Aorta (tissue), 5 donors: ENCODE measurements at places on chromosomes 11 and 22. TPM values are rescaled to one million over a fixed set of nuclear protein-coding genes. Genes with fewer than 3 reads are reported as not detected.

The FOLR2 gene
- 27.7 TPM for total RNA-seq

The CHRM1 gene
- total RNA-seq: not detected

The PRG3 gene
- total RNA-seq: not detected

The MYO7A gene
- total RNA-seq: 11.6 TPM

The TMPRSS4 gene
- 0.96 TPM for total RNA-seq

The OR5P2 gene
- not detected for total RNA-seq

The ANKRD49 gene
- 12.6 TPM for total RNA-seq

The MOV10L1 gene
- total RNA-seq: 3.2 TPM

The CNGA4 gene
- total RNA-seq: not detected

The KRTAP5-1 gene
- not detected for total RNA-seq

The SMDT1 gene
- total RNA-seq: 71.3 TPM

The PTPRCAP gene
- total RNA-seq: 2.9 TPM

The FOLR3 gene
- not detected for total RNA-seq

The ADORA2A gene
- total RNA-seq: 4.5 TPM

The WBP2NL gene
- 2.9 TPM for total RNA-seq

The CERK gene
- total RNA-seq: 38.1 TPM

The APOA1 gene
- not detected for total RNA-seq

The GVQW3 gene
- total RNA-seq: 3.7 TPM

DNA sequence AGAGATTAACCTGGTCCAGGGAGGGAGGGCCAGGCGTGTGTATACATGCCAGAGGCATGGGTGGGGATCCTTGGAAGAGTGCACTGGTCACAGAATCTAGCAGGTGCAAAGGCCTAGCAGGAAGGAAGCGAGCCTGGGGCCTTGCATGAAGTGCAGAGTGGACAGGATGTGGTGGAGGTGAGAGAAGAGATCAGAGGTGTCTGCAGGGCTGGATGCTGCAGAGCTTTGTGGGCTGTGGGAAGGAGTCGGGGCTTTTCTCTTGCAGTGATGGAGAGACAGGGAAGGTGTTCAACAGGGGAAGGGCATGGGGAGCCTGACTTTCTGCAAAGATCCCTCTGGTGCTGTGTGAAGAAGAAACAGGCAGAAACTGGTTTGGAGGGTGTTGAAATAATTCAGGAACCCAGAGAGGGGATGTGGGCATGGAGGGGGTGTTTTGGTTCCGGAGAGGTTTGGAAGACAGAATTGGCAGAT, 2.5 kb upstream of the TPST2 start:
- no peak for DNase-seq

DNA sequence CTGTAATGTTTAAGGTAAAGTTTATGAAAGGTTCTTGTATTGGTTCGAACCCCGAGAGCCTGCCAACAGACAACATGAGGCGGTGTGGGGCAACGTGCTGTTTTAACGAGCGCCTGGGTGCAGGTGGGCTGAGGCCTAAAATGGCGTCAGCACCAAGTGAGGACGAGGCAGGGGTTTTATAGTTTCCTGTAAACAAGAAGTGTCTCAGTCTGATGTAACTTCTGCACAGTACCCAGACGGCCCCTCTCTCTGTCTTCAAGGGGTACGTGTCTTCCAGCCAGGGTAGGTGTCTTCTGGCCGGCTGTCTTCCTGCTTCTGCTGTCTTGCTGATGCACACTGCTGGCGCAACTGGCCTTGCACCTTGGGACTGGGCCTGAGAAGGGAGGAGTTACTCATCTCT, 2.7 kb downstream of the PPFIBP2 start:
- no peak for DNase-seq

- no peak for DNase-seq
Observed at GRCh38 chr11:105490333-105490732, 119.5 kb upstream of the GRIA4 start.

- DNase-seq: peak; percentile 88
Observed at GRCh38 chr22:23256986-23257888, 76.9 kb downstream of the BCR start.

DNA sequence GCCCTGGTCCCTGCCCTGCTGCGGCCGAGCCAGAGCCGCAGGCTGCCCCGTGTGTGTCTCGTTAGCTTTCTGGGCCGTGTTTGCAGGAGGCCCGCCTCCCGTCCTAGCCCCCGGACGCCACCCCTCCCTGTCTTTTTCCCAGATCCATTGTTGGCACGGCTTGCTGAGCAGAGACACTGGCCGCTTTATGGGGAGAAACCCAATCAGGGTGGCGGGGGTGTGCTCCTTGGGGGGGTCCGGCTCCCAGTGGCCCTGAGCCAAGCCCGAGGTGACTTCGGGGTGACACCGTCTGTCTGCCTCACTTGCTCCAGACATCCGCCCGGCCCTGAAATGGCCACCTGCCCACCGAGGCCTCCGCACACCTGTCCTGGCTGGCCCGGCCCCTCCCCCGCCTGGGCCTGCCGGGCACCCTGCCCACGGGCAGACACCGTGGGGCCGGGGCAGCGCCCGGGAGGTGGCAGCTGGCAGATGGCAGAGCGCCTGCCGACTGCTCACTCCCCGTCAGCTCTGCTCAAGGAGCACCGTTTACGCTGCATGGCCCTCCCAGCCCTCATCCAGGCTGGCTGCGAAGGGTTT, 43.1 kb upstream of the PPARA start:
- DNase-seq: no peak

- no peak for DNase-seq
Observed at GRCh38 chr22:50143096-50143495, 27.4 kb upstream of the PANX2 start.

GRCh38 chr22:19974935-19975706, 33.5 kb upstream of the TXNRD2 start:
- DNase-seq: no peak

- no peak for DNase-seq
Observed at GRCh38 chr11:107594736-107595135, 3.8 kb downstream of the ELMOD1 start.

DNA sequence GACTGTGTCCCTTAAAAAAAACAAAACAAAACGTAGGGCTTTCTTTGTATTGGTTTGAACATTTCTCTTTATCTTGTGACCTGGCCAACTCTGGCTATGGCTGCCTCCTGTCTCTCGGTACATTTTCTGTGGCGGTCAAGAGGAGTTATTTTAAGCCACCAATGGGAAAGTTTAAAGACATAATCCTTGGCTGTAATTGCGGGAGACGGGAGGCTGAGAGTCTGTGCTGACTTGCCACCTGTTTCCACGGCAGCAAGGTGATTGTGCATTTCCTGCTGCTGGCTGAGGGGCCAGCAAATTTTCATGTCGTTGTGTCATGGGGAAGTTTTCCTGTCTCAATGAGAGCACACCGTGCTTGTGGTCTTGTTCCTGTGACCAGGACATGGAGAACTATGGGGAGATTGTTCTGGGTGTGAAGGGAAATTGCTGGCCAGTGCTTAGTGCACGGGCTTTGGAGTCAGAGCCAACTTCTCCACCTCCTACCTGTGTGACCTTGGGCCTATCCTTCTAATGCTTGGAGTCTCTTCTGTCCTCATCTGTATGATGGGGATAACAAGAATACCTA, 11.0 kb downstream of the PTPRJ start:
- no peak for DNase-seq

DNA sequence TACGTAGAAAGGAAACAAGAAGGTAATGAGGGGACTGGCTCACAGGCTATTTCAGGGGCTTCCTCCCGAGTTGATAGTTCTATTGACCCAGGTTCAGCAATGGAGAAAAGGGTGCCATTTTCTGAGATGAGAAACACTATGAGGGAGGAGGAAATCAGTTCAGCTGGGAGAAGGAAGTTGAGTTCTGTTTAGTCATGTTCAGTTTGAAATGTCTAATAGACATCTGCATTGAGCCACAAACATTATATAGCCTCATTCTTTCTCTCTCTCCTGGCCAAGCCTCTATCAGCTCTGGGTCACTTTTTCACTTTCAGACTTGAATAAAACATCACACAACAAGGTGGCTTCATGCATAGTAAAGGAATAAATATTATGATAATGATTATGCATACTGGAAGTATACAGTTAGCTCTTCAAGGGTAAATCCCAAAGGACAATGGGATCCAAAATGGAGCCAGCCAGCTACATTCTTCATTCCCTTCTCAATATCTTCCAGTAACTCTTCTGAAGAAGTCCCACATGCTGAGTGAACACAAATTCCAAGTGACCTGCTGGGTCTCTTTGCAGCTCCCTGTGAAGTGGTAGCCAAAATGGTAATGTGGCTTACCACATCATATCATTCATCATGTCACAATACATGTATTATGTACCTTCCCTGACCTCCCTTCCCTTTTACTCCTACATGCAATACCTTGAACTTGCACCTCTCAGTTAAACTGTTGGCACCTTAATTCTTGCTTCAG, 80.9 kb upstream of the CD44 start:
- no peak for DNase-seq

DNA sequence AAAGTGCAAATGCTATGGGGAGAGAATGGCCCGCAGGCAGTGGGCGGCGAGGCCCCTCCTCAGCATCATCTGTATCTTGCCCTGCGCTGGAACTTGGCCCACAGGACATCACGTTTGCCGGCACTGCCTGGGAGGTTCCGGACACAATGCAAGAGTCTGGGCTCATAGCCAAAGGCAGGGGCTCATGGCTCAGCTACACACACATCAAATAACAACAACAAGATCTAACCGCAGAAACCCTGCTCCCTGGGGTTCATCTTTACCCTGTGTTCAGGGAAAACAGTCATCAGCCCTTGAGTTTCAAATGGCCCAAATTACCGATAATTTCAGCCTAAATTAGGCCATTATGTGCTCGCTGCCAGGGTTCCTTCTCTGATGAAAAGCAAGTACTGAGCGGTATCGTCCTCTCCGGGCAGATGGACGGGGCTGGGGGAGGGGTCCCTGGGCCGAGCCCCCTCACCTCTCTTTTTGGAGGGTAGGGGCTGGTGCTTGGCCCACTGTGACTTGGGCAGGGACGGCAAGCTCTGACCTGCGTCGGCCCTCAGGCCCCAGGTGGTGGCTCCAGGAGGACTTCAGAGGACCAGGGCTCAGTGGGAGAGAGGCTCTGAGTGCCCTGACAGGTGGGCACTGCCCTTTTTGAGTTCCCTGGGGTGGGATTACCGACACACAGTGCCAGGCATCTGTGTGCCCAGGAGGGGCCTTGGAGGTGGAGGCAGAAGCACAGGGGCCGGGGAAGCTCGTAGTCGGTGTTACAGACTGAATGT, 25.0 kb upstream of the GAL start:
- peak; percentile 68 for DNase-seq

DNA sequence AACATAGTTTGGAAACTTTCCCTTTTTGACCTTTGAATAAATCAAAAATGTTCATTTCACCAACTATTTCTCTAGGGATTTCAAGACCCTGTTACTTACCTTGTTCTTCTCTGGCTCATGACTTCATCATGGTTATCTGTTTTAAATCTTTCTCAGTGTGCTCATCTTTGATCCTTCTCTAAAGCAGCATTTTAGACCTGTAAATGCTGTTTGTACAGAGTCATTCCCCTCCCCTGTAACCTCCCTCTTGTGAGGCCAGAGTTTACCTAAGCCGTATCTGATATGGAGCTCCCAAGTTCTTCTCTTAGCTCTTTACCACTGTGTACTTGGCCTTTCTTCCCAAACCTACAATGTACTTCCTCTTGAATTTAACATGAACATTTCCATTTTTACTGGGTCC, 56.0 kb downstream of the ACER3 start:
- no peak for DNase-seq

DNA sequence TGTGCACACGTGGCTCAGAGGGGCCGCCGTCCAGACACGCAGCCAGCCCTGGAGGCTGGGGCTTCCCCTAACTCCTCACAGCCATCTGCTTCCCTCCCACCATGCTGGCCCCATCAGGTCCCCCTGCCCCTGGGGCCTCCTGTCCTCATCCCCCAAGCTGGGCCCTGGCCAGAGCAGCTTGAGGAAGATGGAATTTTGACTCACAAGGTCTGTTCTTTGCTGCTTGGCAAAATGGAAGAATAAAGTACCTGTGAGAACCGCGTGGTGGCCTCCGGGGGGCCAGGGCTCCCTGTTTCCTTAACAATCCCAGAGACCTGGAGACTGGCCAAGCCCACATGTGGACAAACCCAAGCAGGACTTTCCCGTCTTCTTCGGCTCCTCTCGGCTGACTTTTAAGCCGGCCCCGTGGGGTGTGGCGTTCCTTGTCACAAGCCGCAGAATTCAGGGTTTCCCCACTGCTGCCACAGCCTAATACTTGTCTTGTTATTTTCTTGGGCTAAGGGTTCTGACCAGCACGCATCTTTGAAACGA, 872.8 kb downstream of the BRD1 start:
- no peak for DNase-seq

GRCh38 chr11:70091638-70092037, 13.5 kb downstream of the ANO1 start:
- no peak for DNase-seq

GRCh38 chr11:66045177-66045639, 3.8 kb downstream of the GAL3ST3 start:
- peak; percentile 93 for DNase-seq

DNA sequence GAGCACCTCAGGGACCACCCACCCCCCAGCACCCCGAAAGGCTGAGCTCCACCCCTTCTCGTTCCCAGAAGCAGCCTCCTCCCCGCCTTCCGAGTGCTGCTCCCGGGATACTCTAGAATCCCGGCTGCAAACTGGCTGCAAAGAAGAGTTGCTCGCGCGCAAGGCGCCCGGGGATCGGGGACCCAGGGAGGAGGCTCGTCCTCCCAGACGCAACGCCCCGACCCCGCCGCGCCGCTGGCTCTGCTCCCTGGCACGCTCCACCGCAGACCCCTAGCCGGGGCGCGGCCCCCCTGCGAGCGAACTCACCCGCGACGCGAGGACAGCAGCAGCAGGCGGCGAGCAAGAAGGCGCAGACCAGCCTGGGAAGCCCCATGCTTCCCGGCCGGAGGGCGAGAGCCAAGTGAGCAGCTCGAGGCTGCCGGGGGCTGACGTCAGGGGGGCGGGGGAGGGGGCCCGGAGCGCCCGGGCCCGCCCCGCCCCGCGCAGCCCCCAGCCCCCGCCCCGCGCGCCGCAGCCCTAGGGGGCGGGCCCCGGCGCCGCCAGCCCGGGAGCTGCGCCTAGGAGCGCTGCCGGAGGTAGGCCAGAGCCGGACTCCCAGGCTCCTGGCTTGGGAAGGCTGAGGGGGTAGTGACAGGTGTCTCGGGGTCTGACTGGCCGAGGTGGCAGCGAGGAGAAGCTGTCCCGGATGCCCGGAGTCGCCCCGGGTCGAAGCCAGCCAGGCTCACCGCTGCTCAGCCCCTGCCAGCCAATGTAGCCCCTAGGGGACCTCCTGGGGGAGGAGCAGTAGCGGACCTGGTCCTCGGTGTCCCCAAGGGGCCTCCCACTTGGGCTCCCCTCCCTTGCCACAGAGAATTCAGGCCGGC, at the start of gene MCAM:
Gene MCAM (minus strand): TSS at position 402 of the 863 bp plus-strand sequence. CDS start 29 bp downstream, at position 373.
- DNase-seq: peak; percentile 91

GRCh38 chr22:49934891-49935557, 16.6 kb downstream of the CRELD2 start:
- peak; percentile 94 for DNase-seq

GRCh38 chr11:13475091-13475490, 12.1 kb upstream of the BTBD10 start:
- DNase-seq: no peak

DNA sequence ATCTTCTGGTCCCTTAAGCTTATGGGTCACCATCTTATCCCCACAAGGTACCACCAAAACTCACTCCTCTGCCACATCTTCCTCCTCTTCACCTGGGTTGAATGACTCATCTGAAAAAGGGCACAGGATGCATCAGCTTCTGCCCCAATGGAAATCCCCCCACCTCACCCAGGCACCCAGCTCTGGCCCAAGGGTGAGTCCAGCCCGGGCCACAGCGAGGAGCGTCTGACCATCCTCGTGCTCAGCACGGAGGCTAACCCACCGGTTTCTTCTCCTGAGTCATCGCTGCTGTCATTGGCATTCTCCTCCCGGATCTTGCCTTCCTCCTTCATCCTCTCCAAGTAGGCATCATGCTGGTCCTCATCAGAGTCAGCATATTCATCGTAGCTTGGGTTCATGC, 5.3 kb upstream of the TNKS1BP1 start:
- no peak for DNase-seq

GRCh38 chr11:46305295-46305694, 27.8 kb downstream of the CREB3L1 start:
- DNase-seq: no peak
